ENCODE measurements at places on chromosomes 6 and 20.

GRCh38 chr6:147207351-147207750 is 3.1 kb downstream of the STXBP5 start:
- DNase-seq = no peak

DNA sequence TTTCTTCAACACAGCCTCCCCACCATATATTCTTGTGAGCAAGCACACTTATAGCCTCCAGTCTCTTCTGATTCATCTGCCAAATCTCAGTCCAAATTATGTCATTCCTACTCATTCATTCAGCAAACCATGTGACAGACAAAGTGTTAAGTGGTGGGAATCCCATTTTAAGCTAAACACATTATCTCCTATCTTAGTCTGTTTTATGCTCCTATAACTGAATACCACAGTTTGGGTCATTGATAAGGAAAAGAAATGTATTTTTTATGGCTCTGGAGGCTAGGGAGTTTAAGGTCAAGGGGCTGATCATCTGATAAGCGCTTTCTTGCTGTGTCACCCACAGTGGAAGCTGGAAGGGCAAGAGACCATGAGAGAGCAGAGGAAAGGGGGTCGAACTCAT is 23.9 kb upstream of the SMIM13 start:
- DNase-seq = no peak

DNA sequence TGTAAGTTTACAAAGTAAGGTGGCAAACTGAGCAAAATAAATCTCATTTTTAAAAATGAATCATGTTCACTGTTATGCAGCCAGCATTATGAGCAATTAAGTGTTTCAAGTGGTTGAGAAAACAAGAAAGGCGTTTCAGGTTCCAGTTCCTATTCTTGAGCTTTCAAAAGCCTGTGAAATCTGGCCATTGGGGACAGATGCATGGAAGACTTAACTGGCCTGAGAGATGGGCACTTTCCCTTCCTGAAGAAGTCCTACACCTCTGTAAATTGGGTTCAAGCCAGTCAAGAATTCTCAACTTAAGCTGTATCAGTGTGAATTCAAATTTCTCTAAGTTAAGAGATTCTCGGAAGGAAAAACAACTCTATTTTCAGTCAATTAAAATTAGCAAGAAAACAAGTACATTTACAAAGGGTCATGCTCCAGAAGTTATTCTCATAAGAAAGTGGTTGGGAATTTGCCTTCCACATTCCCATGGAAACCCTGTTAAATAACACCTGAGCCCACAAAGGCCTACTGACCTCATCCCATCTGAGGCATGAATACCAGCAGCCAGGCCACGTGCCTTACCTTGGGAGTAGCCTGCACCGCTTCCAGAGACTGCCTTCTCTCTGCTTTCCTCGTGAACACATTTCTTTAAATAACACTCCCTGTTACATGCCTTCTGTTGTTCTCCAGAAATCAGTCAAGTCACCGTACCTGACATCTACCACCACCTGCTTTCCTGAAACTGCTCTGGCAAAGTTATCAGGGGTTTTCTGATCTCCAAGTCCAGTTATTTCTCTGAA is 19.4 kb downstream of the MAP3K5 start:
- DNase-seq = no peak

- no peak for DNase-seq
These were observed 16.4 kb downstream of the TRAM2 start for GRCh38 chr6:52560462-52560861.

- no peak for DNase-seq
These were observed 97.0 kb downstream of the RREB1 start for GRCh38 chr6:7204726-7205125.

GRCh38 chr6:22568854-22569253 is 512 bp upstream of the HDGFL1 start:
- no peak for DNase-seq

- no peak for DNase-seq
These were observed 150.9 kb upstream of the STMND1 start for GRCh38 chr6:16950825-16951495.

DNA sequence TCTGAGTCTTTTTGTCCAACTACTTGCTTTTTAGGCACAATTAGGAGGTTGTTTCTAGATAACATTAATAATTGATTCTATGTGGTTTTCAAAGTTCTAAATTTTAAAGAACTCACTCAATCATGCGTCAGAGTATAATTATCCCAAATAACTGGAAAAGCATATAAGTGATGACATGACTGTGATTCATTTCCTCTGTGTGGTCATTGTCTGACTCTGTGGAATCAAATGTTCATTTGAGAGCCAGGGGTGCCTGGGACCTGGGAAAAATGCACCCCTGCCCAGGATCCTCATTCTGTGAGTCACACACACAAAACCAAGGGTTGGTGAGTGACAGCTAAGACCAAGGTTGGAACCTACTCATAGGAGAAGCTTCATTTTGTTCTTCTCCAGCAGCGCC is 127.1 kb upstream of the MLIP start:
- DNase-seq = no peak

- no peak for DNase-seq
These were observed 120.1 kb upstream of the TIAM2 start for GRCh38 chr6:154874773-154875592.

DNA sequence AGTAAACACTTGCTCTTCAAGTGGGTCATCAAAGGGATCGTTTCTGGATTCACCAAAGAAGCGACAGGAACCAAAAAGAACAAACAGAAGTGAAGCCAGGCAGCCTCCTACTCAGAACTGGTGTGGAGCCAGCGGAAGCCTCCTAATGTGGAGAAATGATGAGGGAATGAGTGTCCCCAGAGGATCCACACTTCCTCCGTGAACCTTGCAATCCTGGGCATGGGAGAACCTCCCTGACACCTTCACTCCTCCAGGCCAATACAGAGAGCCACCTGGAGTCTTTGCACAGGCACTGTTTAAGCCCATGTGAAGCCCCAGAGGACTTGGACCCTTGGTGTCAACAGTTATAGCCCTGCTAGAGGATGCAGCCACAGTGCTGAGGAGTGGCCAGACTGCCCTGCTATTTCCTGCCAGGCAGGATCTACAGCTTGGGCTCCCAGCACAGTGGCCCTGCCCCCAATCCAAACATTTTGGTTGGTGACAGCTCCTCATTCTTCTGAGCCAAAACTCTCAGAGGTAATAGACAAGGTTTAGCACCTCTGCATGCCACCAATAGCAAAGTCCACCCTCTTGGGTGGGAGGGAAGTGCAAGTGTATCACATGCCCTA is 23.2 kb upstream of the SERINC1 start:
- no peak for DNase-seq

DNA sequence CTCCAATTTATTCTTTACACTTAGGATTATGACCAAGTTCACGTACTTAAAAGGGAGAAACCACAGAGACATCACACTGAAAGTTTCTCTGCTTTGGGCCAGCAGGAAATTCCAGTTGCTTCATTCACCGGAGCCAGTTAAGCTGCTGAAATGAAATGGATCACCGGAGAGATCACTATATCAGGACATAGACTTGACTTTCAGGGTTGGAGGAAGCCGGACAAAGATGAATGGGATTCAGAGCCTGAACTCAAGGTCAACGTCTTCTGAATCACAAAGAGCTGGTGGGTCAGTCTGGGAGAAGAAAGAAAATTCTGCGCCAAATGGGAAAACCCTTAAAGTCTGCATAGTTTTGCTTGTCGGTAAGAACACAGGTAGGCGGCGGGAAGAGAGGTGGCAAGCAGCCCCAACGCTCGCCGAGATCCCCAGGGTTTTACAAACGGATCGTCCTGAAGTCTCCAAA is 81.9 kb upstream of the CCDC28A start:
- peak; percentile 9 for DNase-seq

DNA sequence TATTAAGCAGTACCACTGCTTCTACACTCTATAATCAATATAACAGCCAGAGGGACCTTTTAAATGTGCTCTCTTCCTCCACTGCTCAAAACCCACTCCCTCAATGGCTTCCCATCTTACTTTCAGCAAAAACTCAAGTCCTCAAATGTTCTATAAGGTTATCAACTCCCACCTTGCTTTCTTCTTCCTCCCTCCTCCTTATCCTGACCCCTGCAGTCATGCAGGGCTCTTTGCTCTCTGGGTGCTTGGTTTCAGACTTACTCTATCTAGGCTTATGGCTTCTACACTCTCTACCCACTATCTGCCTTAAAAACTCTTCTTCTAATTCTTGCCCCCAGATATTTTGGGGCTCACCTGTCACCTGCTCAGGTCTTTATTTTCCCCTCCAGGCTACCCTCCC is 5.3 kb downstream of the ARHGAP18 start:
- DNase-seq = no peak

- DNase-seq = no peak
These were observed 162.1 kb downstream of the AIG1 start for GRCh38 chr6:143222801-143223231.

- DNase-seq = no peak
These were observed 37.3 kb downstream of the EZR start for GRCh38 chr6:158781692-158782373.

DNA sequence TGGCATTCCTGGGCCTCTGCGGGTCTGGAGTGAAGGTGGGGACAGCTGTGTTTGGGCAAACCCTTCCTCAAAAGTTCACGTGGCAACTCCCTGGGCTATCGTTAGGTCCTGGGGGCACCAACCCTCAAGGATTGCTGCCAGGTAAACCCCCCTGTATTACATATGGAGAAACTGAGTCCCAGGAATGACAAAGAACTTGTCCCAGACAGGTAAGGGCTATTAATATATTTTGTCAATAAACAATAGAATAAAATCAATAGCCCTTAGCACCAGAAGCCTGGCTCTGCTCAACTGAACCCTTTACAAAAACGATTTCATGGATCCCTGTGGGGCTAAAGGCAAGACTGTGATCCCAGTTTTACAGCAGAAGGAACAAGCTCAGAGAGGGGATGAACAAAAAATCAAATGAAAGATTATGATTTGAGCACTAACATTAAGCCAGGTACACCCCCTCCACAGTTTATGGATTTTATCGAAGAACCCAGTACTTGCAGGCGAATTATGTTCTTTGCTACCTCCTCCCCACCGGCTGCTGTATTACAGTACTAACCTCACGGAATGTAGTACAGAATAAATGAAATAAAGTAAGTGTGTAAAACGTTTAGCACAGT is 2.7 kb downstream of the ID1 start:
- DNase-seq = no peak

DNA sequence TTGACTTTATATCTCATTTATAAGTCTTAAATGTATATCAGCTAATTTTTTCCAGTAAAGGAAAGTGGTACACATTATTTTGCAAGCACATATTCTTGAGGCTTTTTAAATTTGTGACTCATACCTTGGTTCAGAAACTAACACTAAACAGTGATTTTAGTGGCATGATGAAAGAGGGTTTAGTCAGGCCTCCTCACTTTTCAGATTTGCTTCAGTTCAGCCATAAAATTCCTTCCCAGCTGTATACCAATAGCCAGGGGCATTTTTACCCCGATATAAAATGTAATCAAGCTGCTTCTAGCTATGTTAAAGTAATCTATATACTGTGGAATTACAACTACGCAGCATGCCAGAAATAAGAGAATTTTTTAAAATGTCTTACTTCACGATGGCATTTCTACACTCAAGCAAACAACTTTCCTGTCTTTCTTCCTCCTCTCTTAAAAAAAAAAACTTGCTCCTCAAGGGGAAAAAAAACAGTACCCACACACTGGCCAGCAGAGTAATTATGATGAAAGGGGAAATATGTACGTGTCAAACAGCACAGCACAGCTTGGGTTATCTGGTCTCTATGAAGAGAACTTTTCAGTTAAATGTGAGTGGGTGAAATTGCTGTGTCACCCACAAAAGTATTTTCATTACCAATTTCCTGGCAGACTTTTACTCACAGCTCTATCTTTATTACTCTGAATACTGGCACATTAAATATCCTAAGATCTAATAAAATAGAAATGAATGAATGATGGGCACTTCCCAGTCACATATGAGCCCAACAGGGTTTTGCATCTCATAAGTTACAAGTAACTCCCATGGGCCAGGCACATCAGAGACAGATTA is 244.8 kb upstream of the TENT5A start:
- DNase-seq = no peak

DNA sequence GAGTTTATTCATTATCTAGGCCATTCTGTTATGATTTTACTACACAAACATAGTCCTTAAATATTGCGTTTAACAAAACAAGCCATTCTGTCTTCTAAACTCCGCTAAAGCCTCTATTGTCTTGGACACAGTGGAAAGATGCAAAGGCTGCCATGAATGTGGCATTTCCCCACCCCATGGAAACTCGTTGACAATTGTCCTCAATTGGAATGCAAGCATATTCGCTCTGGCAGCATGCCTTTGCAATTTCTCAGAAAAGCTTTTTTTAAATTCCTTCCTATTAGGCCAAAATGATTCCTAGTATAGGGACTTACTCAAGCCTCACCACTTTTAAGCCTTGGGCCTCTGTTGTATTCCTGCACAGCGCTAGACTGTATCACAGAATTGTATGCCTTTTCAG is 22.8 kb downstream of the OR2A4 start:
- no peak for DNase-seq

DNA sequence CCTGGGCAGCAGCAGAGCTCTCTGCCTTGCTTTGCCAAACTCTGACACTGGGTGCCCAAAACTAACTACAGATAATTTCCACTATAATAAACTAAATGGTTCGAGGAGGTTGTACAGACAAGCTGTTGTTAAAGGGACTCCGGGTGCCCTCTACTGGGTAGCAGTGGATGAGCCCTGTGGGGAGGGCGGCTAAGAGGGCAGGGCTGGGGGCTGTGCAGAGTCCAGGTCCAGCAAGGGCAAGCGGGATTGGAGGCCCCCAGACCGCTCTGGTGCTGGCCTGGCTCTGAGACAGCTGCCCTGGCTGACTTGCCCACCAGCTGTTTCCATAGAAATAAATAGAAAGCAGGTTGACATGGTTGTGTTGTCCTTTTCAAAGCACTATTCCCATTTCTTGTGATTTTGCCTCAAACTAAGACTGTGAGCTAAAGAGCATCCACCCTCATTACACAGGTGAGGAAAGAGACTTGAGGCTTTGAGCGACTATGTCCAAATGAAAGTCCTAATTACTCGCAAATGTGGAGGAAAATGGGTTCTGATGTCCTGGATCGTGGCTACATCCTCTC is 167.6 kb upstream of the CST7 start:
- no peak for DNase-seq

DNA sequence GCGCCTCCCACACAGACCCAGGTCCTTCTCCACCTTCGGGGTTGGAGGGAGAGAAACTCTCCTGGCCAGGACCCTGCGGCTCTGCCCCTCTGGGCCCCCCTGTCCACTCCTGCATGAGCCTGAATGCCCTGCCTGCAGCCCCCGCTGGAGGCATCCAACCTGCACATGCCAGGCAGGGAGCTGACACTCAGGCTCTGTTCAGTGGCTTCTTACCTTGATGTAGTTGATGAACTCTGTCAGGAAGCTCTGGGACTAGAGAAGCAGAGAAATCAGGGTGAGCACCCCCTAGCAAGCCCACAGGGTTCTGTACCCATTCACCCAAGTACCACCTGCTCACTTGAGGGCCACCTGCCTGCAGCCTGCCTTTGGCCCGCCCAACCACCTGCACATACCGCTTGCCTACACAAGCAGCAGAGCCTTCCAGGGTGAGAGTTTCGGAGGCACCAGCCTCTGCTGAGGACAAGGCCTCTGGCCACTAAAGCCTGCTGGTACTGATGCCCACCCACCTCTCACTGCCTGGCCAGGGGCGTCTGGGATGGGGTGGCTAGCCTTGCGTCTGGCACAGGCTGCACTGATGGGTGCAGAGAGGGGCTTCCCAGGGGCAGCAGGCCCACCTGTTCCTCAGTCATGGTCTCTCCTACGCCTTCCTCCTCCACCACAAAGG is 9.7 kb downstream of the DDRGK1 start:
- no peak for DNase-seq

GRCh38 chr6:164612751-164613150 is 696.7 kb downstream of the C6orf118 start:
- DNase-seq = no peak

- no peak for DNase-seq
These were observed 3.9 kb downstream of the UTRN start for GRCh38 chr6:144289006-144289405.
